ENCODE measurements at places on chromosomes 6 and 20. TPM values are rescaled to one million over a fixed set of nuclear protein-coding genes. Genes with fewer than 3 reads are reported as not detected.

- no peak for DNase-seq
Measured at GRCh38 chr6:18324706-18325042, 60.3 kb upstream of the DEK start.

- no peak for DNase-seq
Measured at GRCh38 chr20:43241057-43241702, 51.5 kb upstream of the PTPRT start.

The MAFB gene
- 3.4 TPM for total RNA-seq

The FOXS1 gene
- 0.09 TPM for total RNA-seq

GRCh38 chr6:2755456-2755855 is 4.7 kb upstream of the MYLK4 start:
- no peak for DNase-seq

The SMPD2 gene
- 12.6 TPM for total RNA-seq

- DNase-seq: no peak
Measured at GRCh38 chr20:16709017-16709416, 20.8 kb upstream of the SNRPB2 start.

- DNase-seq: no peak
Measured at GRCh38 chr20:17752459-17752858, 52.7 kb downstream of the BANF2 start.

DNA sequence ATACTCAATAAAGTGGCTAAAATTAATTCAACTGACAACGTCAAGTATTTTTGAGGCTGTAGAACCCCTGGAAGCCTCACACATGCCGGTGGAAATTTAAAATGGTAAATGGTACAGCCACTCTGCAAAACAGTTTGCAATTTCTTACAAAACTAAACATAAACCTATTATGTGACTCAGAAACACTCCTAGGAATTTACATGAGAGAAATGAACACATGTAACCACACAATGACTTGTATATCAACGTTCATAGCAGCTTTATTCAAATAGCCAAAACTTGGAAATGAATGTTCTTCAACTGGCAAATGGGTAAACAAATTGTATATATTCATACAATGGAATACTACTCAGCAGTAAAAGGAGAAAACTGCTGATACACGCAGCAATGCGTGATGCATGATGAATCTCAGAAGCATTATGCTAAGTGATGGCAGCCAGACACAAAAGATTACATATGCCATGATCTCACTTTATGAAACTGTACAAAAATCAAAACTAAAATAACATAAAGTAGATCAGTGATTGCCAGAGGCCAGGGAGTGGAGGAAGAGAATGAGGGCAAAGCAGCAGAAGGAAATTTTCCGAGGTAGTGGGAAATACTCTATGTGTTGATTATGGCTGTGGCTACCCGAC is 112.5 kb downstream of the FAM50B start:
- no peak for DNase-seq

The GPR6 gene
- total RNA-seq: not detected

- no peak for DNase-seq
Measured at GRCh38 chr6:27889628-27890444, 22.4 kb downstream of the OR2B2 start.

DNA sequence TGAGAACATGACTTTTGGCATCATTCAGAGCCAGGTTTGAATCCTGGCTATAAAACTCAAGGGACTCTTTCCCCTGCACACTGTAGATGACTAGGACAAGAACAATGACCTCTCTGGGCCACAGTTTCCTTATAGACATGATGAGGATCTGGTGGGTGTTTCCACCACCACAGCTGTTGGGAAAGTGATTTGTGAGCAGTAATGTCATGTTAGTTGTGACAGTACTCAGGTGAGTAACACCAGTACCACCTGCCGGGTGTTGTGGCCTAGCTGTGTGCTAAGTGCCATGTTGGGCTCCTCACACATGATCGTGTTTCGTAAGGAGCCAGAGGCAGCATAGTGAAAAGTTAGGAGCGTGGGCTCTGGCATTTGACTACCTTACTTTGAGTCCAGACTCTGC is 24.1 kb downstream of the HM13 start:
- no peak for DNase-seq

The INSM1 gene
- not detected for total RNA-seq

The SAPCD1 gene
- 2.4 TPM for total RNA-seq

- no peak for DNase-seq
Measured at GRCh38 chr6:38164131-38164481, 344.6 kb downstream of the ZFAND3 start.

GRCh38 chr6:16824845-16825685 is 63.8 kb upstream of the ATXN1 start:
- DNase-seq: no peak

DNA sequence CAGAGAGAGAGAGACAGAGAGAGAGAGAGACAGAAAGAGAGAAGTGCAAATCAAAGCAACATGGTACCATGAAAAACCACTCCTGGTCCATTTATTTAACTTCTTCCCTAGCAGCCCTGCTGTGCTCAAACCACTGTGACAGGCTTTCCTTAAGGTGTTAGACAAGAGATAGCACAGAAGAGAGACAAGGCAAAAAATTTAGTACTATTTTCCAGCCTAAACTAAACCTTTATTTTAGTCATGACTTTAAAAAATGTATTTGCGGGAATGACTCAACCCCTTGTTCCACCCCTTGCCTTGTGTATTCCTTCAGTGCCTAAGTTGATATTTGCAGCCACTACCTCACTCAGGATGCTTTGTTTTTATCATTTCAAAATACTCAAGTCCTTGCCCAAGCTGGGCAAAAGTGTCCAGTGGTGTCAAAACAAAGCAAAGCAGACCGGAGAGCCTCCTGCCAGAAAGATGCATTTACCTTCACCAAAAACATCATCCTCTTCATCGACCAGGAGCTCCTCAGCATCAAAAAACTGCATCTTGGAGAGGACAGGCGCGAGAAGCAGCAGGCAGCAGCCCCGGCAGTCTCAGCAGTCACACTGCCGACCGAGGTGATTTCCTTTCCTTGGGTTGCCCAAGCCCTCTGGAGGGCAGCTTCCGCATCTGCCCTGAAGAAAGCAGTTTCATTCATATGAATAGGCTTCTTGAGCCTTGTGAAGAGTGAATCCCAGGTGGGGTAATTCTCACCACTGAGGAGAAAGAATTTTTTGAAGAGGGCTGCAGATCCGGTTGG is at the start of gene RIPOR2:
RIPOR2 (minus strand) TSS at position 595 of the 787 bp plus-strand sequence; CDS start at position 533, 62 bp downstream.
- DNase-seq: no peak

DNA sequence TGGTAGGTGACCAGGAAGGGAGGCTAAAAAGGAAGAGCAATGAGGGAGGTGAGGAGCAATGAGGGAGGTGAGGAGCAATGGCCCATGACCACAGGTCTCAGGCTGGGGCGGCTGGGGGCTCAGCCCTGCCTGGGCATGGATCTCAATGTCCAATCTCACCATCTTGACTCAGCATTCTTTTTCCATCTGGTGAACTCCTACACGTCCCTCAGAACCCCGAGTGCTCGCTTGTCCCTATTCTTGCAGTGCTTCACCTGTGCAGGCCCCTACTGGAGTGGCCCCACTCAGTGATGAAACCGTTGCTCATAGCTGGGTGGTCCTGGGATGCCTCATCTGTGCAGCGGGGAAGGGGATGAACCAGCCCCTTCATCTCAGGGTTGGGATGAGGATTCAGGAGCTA is 16.9 kb upstream of the RBBP8NL start:
- DNase-seq: no peak

The TPMT gene
- total RNA-seq: 10.7 TPM

The AVP gene
- total RNA-seq: not detected

DNA sequence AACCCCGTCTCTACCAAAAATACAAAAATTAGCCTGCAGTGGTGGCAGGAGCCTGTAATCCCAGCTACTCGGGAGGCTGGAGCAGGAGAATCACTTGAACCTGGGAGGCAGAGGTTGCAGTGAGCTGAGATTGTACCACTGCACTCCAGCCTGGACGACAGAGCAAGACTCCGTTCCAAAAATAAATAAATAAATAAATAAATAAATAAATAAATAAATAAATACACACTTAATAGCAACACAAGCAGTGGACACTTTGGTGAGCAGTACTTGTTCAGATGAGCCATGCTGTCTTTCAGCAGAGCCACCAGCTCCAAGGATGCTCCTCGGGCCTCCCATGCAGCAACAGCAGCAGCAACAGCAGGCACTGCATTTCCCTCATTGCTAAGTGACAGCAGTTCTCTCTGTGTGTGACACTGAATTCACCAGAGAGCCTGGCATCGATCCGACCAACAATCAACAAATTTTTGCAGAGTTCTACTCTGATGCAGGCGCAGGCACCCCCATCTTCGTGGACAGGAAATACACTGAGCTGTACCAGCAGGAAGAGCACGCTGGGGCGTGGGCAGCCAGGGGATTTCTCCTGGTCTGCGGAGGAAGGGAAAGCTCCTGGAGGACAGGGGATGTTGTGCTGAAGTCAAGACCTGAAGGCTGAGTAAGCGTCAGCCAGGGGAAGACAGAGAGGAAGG is 54.0 kb upstream of the SNX9 start:
- DNase-seq: peak; percentile 44
